Activated CD4-positive, CD25-positive, alpha-beta regulatory T cell treated with anti-CD3 and anti-CD28 coated beads, Interleukin-2, amount 50 U/mL, for 72 hours (primary cell): ENCODE measurements at places on chromosomes 3 and 15.

DNA sequence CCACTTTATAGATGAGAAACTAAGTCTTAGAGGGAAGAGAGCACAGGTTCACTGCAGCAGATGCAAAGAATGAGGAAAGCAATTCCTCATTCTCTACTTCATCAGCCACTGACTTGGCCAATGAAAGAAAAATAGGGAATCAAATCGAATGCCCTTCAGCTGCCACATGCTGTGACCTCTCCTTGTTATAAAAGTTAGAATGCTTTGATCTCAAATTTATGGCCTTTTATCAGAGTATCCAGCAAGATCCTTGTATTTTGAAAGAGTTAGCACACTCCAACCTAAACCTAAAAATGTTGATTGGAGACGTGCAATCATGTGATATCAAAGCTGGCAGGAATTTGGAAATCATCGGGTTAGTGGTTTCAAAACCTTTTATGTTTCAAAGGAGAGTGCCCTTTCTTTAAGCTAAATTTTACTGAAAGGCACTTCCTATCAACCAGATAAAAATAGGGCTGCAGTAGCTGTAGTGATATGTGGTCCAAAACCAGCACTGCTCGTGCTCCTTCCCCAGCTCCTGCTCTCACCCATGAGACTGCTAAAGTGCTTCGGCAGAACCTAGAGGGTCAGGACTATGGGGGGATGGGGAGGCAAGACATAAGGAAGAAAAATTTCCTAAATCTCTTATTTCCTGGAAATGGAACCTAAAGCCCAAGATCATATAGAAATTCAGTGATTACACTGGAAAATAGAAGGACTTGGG, 617.0 kb downstream of the PYDC2 start:
- DNase-seq = no peak

GRCh38 chr3:185654758-185655145, 68.7 kb downstream of the SENP2 start:
- DNase-seq = no peak

DNA sequence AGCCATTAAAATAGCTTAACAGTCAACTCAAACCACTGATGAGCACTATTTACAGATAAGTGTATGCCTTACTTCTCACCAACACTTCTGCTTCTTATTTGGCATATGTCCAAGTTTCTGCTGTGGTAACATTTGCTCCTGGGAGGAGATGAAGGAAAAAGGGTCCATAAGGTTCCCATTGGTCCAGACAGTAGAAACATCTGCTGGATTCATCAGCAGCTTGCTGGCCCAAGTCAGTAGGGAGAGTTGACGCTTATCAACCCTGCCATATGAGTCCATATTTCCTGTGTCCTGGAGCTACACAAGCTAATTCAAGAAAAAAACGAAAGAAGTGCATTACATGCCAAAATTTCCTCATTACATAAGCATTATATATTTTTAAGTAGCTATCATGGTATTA, 824.5 kb downstream of the CADM2 start:
- no peak for DNase-seq

- DNase-seq = no peak
Observed at GRCh38 chr3:127410678-127411077, 122.8 kb upstream of the PRR20G start.

DNA sequence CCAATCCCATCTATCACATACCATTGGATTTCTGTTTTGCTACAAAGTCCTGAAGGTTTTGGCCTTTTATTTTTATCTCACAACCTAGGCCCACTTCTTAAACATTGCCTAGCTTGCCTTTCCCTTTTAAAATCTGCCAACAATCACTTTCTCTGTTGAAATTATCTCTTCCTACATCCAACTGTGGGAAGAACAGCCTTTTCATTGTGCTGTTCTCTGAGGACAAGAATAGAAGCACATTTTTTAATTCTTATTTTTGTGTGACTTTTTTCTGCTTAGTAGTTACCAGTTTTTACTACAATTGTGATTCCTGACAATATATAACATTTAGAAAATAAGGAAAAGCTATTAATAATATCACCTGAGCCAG, 159.2 kb downstream of the CNTN6 start:
- DNase-seq = no peak

GRCh38 chr15:52252781-52253180, 42.8 kb downstream of the MYO5C start:
- DNase-seq = no peak

GRCh38 chr3:152151216-152151876, 117.4 kb upstream of the MBNL1 start:
- no peak for DNase-seq

- no peak for DNase-seq
Observed at GRCh38 chr3:15647611-15648167, 46.1 kb downstream of the BTD start.

GRCh38 chr3:36380221-36381031, at the start of gene STAC:
STAC (plus strand) TSS chr3:36380504; CDS start chr3:36380644, 140 bp downstream.
- no peak for DNase-seq

GRCh38 chr3:130933801-130934345, 40.0 kb downstream of the ATP2C1 start:
- DNase-seq = no peak

DNA sequence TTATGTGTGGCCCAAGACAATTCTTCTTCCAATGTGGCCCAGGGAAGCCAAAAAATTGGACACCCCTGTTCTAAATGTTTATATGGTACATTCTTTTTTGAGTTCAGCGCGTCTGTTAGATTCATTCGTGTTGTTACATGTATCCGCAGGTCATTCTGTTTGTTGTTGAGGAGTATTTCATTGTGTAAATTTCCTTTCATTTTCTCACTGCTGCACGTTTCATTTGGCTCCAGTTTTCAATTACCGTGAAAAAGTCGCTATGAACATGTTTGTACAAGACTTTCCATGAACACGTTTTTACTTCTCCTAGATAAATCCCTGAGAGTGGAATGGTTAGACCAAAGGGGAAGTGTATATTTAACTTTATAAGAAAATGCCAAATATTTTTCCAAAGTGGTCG, 7.5 kb upstream of the OPA1 start:
- no peak for DNase-seq

- DNase-seq = no peak
Observed at GRCh38 chr15:99006146-99006545, 1.4 kb downstream of the PGPEP1L start.

DNA sequence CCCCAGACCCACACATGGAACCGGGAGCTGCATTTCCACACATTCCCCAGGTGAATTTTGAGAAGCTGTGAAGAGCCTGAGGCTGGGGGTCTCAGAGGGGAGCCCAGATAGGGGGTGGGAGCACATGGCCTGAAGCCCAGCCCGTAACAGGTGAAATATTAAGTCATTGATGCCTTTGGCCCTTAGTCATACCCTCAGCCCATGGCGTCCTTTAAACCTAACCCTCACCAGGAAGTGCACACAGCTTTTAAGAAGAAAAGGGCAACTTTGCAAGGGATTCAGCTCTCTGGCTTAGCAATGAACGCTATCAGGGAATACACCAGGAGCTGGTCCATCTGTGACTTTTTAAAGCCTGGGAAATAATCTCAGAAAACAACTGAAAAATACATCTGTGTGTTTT, 40.6 kb downstream of the WNT7A start:
- no peak for DNase-seq

GRCh38 chr3:70108546-70108945, 109.0 kb downstream of the SAMMSON start:
- no peak for DNase-seq

DNA sequence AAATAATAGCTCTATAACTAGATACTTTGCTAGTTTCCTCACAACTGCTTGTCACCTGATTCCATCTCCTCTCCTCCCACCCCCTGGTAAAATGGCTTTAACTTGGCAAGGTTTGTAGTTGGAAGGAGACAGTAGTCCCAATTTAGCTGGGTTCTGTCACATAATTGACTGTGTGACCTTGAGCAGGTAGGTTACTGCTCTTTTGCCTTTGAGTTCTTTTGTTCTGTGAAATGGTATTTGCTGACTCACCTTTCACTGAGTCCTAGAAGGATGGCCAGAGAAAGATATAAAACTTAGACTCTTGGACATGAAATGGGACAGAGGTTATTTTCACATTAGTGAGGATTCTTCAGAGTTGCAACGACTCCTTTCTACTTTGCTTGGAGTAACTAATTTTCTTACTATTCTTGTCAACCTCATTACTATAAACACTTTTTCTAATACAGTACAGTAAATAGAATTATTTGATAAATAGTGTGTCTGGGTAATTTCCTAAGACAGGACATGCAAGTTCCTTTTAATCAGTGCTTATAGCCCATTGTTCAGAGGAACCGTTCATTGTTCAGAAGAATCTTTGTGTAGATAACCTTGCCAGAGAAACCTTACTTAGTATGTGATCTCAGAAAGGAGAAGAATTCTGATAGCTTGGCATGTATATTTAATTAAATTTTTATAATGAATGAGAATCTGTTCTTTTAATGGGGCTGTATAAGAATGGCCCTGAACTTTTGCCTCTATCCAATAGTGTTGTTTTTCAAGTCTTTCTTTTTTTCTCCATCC, 14.3 kb downstream of the AKAP13 start:
- DNase-seq = no peak

GRCh38 chr3:72907731-72908620, 20.1 kb downstream of the GXYLT2 start:
- no peak for DNase-seq

- DNase-seq = no peak
Observed at GRCh38 chr3:25294169-25294805, 133.8 kb upstream of the RARB start.

GRCh38 chr3:173065543-173065981, 75.5 kb downstream of the SPATA16 start:
- DNase-seq = no peak

DNA sequence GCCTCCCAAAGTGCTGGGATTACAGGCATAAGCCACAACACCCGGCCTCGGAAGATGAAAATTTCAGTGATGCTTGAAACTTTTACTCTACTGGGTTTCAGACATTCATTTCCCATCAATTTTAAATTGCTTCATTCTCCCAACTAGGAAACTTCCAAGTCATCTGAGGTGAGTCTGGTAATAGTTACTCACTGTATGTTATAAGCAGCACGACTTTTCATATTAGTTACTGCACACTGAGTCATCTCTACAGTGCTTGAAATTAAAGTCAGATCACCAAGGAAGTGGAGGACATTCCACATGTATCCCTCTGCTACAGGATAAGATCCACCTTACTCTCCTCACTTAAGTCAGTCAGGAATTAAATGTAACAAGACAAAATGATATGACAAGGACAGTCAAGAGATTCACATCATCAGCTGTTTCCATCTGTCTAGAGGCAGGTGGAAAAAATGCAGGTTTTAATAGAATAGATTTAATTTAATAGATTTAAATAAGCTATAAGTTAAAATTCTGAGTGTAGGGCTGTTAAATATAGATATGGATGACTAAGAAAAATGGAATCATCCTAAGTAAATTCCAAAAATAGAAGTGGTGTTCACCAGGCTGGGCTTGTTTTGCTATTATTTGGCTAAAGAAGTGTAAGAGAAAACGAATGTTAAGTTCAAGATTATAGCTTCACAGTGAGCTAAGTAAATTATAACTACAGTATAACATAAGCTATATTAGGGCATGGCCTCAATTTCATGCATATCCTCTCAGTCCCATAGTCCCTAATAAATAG, 104.4 kb downstream of the TMCO5A start:
- DNase-seq = no peak

- no peak for DNase-seq
Observed at GRCh38 chr3:133593243-133593642, 19.8 kb downstream of the CDV3 start.

DNA sequence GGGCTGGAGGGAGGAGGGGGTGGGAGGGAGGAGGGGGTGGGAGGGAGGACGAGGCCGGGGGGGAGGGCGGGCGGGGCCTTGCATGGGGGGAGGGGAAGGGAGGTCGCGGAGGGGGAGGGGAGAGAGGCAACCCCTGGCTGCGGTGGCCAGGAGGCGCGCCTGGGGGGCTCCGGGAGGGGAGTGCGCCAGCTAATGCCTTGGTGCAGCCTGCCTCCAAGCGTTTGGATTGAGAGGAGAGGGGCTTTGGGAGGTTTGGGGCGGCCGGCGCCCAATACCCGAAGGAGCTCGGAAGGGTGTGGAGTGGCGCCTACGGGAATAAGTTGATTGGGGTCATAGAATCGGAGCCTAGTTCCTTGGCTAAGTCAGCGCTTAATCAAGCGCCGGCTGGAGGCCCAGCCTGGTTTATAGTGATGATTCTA, 557 bp downstream of the TFG start:
- peak; percentile 44 for DNase-seq

GRCh38 chr3:49269443-49270155, 7.4 kb downstream of the C3orf62 start:
- no peak for DNase-seq

DNA sequence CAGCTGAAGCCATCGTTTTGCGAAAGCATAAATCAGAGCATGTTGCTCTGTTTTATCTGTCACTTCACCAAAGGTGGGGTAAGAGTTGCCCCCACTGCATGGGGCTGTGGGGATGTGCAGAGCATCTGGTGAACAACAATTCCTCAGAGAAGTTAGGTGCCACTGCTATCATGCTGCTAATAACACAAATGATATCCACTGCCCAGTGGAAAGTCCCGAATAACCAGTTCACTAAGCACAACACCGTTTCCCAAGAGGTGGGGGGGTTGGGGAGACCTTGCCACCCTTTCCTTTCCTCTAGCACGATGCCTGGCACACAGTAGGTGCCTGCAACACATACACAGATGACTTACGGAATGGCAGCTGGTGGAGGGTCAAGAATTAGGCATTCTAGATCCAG, 38.6 kb downstream of the FAM3D start:
- no peak for DNase-seq

- DNase-seq = no peak
Observed at GRCh38 chr15:100922192-100923040, 3.3 kb downstream of the LRRK1 start.

DNA sequence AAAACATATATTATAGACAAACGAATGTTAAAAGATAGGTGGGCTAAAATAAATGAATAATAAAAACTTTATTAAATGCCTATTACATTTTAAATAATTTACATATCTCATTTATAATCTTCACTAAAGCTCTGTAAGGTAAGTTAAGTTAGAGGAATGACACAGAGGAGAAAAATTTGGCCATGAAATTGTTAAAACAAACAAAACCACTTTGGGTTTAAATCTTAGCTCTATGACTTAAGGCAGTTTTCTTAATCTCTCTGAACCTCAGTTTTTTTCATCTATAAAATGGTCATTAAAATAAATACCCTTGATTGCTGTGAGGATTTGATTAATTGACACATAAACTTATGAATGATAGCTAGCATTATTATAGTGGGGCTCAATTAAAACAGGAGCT, 404.8 kb upstream of the ATP11B start:
- no peak for DNase-seq

GRCh38 chr3:87949879-87950208, 109.0 kb downstream of the CGGBP1 start:
- DNase-seq = no peak

DNA sequence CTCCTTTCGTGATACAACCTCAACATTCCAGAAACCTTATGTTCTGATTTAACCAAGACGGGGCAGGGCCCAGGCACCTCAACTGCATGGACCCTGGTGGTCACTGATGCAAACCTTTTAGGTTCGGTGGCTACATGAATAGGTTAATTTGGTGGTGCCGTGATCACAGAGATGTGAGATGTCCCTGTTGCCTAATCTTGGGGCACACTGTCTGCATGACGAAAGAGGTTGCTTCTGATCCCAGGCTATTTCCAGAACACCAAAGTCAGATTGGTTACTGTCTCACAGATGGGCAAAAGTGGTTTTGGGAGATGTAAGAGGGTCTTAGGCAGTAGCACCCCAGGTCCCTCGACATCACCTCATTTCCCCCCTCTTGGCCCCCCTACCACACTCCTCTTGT, 4.0 kb upstream of the CCR1 start:
- DNase-seq = no peak
